ENCODE measurements at places on chromosomes 2 and 18.

DNA sequence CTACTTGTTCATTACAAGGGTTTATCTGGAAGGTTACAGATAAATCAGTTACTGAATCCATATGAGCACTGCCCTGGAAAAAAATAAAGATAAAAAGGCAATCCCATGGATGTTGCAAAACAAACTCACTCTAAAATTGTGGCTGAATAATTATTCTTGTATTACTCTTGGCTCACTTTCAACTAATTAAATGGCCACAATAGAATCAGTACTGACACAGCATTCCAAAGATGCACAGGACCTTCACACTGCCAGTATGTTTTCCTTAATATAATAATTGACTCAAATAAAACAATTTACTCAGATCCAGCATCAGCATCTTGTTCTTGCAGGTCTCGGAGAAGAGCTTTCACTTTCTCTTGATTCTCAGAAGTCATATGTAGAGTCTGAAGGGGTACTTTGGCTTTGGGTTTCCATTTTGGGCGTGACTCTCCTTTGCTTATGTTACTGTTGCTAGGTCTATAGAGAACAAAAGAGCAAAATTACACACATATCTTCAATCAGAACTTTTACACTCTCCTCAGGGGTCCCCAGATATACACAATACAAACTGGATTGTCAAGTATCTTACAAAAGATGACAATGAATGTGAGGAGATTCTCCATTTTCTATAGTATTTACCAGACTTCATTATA is 12.6 kb downstream of the DHX57 start:
- DNase-seq: no peak

DNA sequence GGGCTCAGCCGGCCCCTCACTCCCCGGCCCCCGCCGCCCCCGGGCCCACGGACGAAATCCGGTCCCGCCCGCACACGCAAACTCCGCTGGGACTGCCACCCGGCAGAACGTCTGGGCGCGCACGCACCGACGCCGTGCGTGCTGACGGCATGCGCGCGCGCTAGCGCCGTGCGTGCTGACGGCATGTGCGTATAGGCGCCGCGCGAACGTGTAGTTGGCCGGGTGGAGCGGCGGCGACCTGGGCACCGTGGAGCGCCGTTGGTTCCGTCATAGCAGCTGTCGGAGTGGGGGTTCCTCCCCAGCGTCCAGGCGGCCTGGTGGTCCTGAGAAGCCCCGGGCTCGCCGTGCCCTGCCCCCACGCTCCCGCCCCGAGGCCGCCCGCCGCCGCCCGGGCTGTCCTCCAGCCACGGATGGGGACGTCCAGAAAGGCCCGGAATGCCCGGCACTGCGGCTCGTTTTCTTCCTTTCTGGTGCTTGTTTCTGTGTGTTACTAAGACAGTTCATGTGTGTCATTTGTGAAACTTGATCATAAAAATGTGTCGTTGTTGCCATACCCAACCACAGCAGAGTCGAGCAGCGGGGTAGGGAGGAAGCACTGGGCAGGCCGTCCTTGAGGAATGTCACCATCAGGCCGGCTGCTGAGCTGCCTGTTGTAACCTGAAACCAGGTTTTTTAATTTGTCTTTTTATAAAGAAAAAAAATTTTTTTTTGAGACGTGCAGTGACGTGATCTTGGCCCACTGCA is at the start of gene TXNL4A:
Gene TXNL4A (minus strand): TSS at position 113 of the 744 bp plus-strand sequence. CDS start 171 bp downstream, outside the sequence.
- peak; percentile 70 for DNase-seq

DNA sequence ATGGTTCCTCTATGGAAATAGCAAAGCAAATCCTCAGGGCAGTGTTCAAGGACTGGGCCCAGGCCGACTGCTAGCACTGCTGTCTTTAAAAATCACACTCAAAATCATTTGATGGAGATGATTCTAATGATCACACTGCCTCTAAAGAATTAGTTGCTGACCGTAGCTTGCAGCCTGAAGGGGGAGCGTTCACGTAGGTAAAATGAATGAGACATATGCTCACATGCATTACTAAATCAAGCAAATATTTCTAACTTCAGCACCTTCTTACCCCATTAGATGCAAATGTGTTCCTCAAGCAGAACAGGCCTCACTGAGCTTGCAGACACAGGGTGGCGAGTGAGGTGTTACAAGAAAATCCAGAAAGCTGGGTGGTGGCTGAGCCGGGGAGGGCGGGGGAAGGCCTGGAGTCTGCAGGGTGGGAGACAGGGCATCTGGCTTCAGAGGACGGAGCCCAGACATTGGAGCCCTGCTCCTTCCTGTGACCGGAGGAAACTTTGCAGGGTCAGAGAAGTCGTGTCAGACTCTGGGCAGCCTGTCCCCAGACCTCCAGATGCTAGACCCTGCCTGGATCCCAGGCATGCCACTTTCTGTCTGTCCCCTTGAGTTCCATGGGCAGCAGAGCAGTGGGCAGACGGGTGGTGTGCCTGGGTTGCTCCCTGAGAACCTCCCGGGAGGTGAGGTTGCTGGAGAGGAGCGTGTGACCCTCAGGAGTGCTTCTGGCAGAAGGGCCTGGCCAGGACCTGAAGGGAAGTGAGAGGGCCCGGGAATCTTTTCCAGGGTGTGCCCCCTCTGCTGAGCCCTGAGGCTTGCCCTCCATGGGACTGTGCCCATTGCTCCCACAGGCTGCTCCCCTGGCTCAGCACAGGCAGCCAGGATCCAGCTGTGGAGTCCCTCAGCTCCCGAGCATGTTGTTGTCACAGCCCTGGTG is 7.1 kb upstream of the NPPC start:
- peak; percentile 10 for DNase-seq

GRCh38 chr2:187527262-187527661 is 27.0 kb downstream of the TFPI start:
- peak; percentile 36 for DNase-seq

DNA sequence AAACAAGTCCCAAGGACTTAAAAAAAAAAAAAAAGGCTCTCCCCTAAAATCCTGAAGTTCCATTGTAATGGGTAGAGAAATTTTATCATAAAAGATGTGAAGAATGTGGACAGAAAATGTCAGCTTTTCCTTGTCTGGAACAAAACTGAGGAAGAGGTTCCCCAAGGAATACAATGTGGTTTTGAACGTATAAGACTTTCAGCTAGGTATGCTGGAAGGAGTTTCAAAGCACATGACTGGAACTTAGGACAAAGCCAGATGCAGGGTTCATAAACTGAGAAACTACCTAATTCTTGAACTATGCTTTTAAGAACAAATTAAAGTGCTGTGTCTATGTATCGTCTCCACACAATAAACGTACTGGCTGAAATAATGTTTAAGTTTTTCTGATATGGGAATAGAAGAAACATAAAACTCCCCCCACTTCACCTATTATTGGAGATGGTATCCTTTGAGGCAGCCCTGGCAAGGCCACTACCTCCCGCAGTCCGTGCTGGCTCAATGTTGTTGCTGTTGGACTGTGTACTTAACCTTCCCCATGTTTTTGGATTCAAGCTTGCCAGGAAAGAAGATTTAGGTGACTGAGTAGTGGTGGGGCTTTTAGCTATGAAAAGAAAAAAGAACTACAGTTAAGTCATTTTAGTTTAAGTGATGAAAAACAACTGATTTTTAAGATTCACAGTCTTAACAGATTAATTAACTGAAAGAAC is 84.2 kb upstream of the DNER start:
- no peak for DNase-seq

DNA sequence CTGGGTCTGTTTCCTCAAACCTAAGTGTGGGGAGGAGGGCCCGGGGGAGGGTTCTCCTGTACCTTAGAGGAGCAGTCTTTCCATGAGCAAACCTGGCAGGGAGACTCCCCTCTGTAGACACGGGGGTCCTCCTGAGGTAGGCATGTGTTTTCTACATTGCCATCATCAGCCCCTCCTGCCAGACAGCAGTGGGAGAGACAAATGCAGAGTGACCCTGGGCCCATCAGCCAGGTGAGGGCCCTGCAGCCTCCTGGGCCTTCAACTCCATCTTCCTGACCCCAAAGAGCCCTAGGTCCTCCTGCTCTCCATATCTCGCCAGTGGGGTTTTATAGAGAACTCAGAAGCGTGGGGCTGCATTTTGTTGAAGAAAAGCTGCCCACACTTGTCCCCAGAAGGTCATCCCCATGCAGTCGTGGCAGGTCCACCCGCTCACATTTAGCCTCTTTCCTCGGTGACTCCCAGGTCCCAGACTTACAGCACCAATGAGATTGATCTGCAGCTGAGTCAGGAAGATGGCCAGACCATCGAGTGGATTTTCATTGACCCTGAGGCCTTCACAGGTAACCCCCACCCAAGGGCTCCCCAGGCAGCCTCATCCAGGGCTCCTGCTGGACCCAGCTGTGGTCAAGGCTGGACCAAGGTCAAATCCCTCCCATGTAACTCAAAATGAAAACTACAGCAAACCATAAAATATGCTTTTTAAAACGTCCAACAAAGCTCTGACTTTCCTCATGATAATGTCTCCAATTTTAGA is 2.6 kb downstream of the CHRNG start:
- DNase-seq: no peak

DNA sequence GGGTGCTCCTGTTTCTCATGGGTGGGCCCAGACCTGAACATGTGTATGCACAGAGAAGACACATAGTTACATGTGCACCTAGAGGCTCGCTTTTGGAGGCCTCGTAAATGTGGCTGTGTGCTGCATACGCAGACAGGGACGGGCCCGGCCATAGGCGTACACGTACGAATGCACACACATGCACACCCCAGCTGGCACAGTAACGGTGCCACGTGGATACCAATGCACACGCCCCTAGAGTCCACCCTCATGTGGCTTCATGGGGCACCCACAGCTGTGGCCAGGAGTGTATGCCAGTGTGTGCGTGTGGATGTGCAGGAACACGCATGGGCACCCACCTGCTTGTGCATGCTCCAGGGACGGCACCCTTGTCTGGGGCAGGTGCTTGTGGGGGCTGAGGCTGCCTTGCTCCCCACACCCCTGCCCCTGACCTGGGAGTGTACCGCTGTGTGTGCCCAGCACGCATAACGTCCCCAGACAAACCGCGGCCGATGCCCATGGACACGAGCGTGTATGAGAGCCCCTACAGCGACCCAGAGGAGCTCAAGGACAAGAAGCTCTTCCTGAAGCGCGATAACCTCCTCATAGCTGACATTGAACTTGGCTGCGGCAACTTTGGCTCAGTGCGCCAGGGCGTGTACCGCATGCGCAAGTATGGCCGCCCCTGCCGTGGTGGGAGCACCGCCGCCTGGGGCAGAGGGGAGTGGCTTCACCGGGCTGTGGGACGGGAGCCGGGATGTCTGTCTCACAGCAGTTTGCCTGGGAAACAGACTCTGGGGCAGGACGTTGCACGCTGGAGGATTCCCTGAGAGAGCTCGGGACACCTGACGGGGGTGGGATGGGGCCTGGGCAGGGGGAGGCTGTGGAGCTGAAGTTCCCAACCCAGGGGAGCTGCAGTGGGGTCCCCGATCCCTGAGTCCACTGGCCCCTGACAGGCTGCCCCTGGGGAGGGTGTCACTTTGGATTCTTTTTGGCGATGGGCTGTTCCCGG is 21.0 kb downstream of the ZAP70 start:
- DNase-seq: no peak

GRCh38 chr2:10460366-10460796 is 12.3 kb upstream of the ODC1 start:
- DNase-seq: no peak

GRCh38 chr2:54088719-54089118 is 26.7 kb upstream of the ACYP2 start:
- no peak for DNase-seq

DNA sequence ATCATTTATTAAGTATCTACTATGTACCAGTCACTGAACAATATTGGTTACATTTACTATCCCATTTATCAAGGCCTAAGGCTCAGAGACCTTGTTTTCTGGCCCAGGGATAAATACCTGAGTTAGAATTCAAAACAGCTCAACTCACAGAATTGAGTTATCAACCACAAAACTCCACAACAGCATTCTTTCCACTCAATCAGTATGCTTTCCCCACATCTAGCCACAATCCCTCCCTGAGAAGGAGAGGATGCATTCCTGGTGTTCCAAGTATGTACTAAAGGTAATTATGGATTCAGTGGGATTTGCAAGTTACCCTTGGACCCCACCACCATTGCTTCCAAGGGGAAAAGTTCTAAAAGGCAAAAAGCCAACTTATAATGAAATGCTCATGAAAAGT is 104.2 kb upstream of the PID1 start:
- DNase-seq: no peak

DNA sequence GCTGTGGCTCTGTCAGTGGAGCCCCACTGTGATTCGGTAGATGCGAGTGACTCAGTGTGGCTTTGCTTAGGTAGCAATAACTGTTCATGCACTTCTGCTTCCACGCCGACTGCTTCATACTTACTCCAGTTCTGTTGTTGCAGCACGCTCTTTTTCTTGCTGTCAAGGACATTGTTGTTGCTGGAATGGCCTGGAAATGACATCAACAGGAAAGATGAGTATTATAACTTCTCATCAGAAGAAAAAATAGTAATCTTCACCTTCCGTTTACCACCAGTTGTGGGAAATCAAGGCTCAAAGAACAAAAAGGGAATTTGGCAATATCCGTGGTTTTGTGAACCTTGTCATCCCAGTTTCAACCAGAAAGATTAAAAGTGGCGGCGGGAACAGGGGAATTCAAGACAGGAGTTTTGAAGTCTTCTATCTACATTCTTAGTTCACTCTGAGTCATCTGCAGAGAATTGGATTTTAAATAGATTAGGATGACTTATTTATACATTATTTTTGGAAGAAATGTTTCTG is 8.3 kb downstream of the TM4SF20 start:
- DNase-seq: peak; percentile 46

DNA sequence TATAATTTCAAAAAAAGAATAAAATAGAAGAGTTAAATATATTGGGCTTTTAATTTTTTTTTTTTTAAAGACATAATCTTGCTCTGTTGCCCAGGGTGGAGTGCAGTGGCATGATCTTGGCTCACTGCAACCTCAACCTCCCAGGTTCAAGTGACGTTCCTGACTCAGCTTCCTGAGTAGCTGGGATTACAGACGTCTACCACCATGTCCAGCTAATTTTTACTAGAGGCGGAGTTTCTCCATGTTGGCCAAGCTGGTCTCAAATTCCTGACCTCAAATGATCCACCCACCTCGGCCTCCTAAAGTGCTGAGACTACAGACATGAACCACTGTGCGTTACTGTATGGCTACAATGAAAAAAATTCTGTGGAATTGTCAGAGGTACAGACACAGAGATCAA is 98.1 kb upstream of the RGPD4 start:
- peak; percentile 60 for DNase-seq

DNA sequence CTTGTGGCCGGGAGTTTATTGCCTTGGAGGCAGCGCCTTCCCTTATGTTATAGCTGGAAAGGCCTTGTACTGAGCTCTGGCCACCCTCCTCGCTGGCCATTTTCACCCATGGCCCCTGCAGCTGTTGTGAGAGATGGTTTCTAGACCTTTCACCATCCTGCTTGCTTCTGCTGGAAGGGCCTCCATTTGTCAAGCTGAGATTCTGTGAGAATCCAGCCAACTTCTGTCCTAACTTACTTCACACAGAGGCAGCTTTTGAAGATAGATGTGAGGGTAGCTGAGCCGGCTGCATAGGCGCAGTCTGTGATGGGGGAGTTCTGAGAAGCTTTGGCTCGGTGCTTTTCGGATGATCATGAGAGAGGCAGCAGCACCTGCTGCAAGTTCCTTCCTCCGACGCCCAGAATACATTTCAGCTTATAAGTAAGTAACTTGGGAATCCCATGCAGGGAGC is 8.7 kb downstream of the CTIF start:
- no peak for DNase-seq

GRCh38 chr18:62499263-62499650 is 23.6 kb upstream of the ZCCHC2 start:
- no peak for DNase-seq

GRCh38 chr18:36993068-36993467 is 164.1 kb downstream of the KIAA1328 start:
- DNase-seq: peak; percentile 78

- DNase-seq: no peak
Measured at GRCh38 chr18:62716619-62717168, 1.4 kb downstream of the PHLPP1 start.

- no peak for DNase-seq
Measured at GRCh38 chr2:136122661-136123060, 4.7 kb upstream of the CXCR4 start.

GRCh38 chr2:16166327-16166981 is 226.1 kb downstream of the MYCN start:
- no peak for DNase-seq
